ENCODE measurements at places on chromosomes 2 and 18.

- DNase-seq: no peak
Measured at GRCh38 chr18:13621886-13622619, 104.3 kb downstream of the FAM210A start.

GRCh38 chr2:46985512-46985911 is 69.9 kb upstream of the MCFD2 start:
- peak; percentile 69 for DNase-seq

DNA sequence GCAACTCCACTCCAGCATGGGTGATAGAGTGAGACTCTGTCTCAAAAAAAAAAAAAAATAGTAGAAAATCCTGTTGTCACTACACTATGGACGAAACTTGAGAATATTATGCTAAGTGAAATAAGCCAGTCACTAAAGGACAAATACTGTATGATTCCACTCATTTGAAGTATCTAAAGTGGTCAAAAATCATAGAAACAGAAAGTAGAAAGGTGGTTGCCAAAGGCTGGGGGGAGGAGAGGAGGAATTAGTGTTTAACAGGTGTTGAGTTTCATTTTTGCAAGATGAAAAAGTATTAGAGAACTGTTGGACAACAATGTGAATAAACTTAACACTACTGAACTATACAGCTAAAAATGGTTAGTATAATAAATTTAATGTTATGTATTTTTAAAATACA is 18.8 kb upstream of the RMP24 start:
- DNase-seq: peak; percentile 63

DNA sequence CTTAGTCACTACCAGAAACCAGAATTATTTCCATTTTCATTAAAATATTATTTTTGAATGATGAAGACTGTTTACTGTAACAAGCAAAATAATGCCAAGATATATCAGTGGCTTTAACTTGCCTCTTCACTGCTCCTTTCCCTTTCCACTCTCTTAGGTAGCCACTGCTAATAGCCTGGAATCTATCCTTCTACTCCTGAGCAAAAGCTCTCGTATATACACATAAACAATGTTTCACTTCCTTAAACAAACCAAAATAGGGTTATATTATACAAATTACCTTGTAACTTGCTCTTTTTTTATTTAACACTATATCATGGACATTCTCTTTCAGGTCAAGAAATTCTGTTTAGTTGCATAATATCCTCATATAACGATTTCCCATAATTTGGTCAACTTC is 20.8 kb downstream of the IMMT start:
- no peak for DNase-seq

DNA sequence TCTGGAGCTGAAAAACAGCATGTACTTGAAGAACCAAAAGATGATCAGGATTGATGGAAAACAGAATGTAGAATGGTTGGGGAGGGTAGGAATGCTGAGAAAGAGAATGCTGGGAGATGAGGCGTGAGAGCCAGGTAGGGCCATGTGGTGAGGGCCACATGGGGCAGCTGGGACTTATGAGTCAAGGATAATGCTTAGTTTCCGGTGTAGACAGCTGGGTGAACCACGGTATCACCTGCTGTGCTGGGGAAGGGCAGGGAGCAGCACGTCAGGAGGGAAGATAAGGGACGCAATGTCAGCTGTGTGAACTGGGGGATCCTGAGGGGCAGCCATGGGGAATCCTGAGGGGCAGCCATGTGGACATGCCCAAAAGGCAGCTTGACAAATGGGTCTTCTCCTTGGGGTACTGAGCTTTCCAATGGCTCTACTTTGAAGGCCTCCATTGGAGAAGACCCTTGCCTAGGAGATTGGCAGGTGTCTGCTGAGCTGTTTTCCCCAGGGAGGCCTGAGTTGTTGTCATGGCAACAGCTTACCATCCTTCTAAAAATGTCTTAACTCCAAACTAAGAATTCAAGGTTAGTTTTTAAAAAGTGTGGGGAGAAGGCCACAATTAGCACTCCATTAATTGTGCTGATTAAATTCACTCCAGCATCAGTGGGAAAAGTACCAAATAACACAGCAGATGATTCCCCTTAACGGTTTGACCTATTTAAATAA is 51.1 kb downstream of the MTHFD2 start:
- no peak for DNase-seq

GRCh38 chr2:117557626-117558025 is 256.9 kb upstream of the DDX18 start:
- no peak for DNase-seq

DNA sequence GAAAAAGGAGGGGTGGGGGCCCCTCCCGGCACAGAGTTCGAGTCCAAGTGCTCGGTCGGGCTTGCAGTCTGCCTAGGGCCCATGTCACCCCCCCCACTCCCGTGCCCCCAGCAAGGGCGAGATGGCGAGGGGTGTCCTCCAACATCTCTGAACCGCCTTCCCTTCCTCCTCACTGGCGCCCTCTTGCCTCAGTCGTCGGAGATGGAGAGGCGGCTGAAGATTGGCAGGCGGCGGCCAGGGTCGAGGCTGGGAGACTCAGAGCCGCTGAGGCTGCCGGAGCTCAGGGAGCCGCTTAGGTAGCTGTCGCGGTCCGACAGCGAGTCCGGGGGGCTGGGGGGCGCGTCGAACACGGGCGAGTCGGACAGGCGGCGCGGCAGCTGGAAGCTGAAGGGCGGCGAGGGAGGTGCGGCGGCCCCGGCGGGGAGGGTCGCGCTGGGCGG is 2.3 kb downstream of the ZFP36L2 start:
- peak; percentile 84 for DNase-seq

- DNase-seq: no peak
Measured at GRCh38 chr2:28717339-28717758, 34.3 kb upstream of the PPP1CB start.

- no peak for DNase-seq
Measured at GRCh38 chr2:207394203-207394781, 135.5 kb upstream of the CREB1 start.

DNA sequence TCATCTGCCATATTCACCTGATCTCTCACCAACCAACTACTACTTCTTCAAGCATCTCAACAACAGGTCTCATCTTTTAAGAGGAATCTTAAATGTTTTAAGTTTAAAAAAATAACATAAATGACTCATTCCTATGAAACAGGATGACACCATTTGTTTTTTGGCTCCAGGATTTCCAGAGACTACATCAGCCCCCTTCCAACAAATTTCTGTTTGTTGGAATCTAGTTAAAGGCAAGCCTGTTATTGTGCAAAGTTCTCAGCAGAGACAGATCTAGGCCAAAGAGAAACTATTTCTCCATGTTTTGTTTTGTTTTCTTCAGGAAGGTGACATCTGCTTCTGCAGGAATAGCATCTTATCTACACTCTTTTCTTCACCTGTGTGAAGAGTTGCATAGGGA is 204.8 kb upstream of the SH3BP4 start:
- DNase-seq: no peak

DNA sequence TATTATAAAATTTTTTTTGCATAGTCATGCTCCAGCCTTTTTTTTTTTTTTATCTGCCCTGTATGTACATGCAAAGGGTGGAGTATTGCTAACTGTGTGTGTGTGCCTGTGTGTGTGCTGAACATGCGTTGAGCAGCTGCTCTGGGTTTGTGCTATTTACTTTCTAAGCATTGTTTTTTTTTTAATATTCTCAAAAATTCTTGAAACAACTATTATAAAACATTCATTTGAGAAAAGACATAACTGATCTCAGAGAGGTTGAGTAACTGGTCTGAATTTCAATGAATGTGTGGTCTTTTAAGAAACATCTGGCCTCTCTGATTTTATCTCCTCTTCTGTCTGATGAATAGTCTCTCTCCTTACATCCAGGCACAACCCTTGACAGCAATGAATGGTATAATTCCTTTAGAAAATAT is 366.0 kb upstream of the SLC14A2 start:
- DNase-seq: no peak

DNA sequence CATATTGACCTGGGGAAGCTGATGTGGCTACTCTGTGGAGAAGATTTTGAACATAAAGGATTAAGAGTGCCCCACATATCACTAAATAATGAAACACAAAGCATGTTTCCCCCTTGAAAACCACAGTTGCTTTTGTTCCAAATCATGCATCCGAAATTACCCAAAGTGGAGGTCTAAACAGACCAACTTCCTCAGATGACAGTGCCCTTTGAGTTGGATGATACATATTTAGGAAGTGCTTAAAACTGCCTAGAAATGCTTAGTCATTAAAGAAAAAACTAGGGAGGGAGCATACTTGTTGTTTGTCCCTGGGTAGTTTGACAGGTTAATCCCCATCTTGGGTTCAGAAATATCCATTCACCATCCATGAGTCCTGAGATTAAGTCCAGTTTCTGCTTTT is 1070.3 kb downstream of the SUCLG1 start:
- no peak for DNase-seq

DNA sequence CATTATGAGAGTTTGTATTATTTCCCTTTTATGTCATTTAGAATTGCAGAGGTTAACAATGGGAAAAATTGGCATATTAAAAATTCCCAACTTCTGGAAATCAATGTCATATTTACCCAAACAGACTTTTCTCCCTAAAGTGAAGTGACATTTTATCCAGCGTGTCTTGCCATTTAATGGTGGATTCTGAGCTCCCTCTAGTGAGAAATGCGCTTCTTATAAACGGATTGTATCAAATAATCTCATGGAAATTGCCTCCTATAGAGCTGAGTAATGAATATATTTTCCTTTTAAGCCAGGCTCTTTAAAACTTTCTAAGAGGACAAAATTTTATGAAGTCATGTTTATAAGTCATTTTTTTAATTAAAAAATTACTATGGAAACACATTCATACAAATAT is 5.7 kb upstream of the GCFC2 start:
- DNase-seq: no peak

DNA sequence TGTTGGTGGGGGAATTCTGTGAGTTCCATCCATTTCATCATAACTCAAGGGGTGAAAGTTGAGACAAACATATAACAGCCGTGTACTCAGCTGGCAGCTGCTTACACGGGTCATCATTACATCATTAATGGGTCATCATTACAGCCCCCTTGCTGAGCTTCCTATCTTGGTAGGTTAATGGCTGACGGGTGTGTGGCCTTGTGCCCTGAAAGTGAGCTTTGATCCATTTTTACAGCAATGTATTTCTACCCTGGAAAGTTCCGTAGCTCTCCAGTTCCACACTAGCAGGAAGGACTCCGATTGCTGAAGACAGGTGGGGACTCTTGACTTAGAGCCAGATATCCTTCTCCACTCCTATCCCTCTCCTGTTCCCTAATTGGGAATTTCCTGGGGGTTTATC is 105.2 kb upstream of the DLX2 start:
- DNase-seq: no peak

- DNase-seq: no peak
Measured at GRCh38 chr2:105627534-105627933, 117.2 kb upstream of the NCK2 start.

- no peak for DNase-seq
Measured at GRCh38 chr2:57881998-57882888, 164.4 kb upstream of the VRK2 start.

GRCh38 chr2:208265371-208265800 is 669 bp upstream of the PIKFYVE start:
- DNase-seq: peak; percentile 76

DNA sequence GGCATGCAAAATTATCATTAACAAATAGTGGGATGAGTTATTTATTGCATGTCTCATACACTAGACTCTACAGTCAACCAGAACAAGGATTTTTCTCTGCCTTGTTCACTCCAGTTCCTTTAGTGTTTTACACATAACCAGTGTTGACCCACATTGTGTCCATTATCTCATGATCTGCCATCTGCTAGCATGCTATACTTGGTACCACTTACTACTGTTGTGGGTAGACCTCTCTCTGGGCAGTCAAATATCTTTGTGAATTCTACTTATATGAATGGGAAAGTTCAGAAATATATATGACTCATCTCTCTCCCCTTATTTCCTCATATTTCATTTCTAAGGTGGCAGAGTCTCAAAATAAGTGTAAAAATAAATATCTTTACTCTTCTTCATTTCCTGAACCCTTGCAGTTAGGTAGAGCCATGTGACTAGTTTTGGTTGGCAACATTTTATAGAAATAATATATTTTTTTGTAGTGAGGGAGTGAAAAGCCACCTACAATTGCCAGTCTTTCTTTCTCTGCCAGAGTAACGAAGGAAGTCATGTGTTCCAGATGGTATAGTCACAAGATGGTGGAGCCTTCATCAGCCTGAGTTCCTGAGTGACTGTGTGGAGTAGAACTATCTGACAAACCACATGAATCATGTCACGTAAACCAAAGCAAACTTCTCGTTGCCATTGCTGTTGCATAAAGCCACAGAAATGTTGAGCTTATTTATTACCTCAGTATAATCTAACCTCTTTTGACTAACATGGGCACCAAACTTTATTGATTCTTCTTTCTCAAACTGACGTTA is 704.0 kb downstream of the RNF144A start:
- DNase-seq: peak; percentile 26

GRCh38 chr2:72936660-72937355 is 19.5 kb downstream of the EMX1 start:
- no peak for DNase-seq

DNA sequence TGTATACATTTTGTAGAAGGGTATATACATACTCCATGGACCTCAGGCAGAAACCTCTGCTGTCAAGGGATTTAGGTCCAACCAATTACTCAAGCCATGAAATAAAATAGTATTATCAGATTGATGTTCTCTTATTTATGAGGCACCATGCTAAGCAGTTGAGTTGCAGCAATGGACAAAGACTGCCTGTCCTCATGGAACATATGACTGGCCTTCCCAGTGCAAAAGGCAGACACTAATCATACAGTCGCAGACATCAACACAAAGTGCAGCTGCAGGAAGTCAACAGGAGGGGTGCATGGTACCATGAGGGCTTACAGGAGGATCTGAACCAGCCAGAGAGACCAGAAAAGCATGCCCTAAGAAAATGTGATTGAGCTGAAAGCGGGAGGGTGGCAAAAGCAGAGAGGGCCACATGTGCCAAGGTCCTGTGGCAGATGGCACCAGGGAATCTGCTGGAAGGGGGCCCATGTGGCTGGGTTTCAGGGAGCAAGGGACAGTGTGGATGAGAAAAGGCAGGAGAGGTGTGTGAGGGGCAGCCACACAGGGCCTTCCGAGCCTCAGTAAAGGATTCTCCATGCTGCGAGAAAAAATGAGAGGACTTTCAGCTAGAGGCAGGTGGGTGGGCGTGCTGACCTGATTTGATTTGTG is 61.4 kb upstream of the RNF152 start:
- no peak for DNase-seq

GRCh38 chr18:1050012-1050657 is 145.5 kb downstream of the ADCYAP1 start:
- no peak for DNase-seq

GRCh38 chr2:58762176-58762781 is 521.2 kb upstream of the FANCL start:
- peak; percentile 55 for DNase-seq

- no peak for DNase-seq
Measured at GRCh38 chr2:117856415-117857210, 42.1 kb downstream of the DDX18 start.

DNA sequence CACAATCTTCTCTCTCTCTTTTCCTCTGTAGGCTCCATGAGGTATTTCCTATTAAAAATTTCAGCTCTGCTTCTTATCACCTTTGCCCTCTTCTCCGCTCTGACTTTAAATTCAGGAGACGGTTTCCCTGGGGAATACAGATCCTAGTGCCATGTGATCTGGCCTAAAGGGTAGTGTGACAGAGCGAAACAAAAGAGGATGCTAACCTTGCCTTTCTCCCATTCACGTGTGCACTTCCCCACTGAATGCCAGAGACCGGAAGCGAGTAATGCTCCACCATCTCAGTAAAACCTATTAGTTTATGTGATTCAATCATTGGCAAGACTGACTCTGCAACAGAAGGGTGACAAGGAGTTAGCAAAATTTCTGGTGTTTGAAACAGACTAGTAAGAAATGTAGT is 358.3 kb downstream of the ZNF521 start:
- no peak for DNase-seq

- DNase-seq: no peak
Measured at GRCh38 chr2:218026676-218027425, 24.1 kb upstream of the TNS1 start.
